ENCODE measurements at places on chromosomes 3 and 15.
A peak's percentile ranks its signal among the peaks of the same experiment; 100 is the strongest.

- DNase-seq: no peak
Observed at GRCh38 chr3:186663361-186664118, 2.3 kb upstream of the HRG start.

GRCh38 chr3:81550415-81550814 lies 211.0 kb downstream of the GBE1 start:
- no peak for DNase-seq

GRCh38 chr15:68815598-68815997 lies 5.1 kb downstream of the ANP32A start:
- no peak for DNase-seq

- no peak for DNase-seq
Observed at GRCh38 chr15:43408789-43409188, 37.9 kb downstream of the TUBGCP4 start.

DNA sequence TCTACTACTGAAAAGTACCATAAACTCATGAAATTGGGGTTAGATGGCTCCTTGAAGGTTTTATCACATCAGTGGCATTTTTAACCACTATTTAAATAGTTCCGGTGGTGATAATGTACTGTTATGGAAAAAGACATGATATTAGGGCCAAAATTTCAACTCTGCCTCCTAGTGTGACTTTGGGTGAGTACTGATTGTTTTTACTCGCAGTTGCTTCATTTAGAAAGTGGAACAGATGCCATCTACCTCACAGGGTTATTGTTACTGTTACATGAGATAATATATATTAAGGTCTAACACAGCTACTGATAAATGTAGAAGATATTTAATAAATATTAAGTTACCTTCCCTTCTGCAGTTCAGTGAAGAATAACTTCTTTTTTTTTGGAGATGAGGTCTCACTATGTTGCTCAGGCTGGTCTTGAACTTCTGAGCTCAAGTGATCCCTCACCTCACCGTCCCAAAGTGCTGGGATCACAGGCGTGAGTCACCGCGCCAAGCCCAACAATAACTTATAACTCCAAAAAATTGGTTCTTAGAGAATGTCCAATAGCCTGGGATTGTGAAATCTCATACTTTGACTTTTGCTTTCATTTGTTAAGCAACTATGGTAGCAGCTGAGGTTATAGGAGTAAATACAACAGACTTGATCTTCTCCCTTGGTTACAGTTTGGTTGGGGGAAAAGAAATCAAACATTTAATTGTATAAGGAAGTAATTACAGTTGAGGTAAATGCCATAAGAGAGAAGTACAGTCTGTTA lies 48.3 kb downstream of the MEF2A start:
- DNase-seq: no peak

DNA sequence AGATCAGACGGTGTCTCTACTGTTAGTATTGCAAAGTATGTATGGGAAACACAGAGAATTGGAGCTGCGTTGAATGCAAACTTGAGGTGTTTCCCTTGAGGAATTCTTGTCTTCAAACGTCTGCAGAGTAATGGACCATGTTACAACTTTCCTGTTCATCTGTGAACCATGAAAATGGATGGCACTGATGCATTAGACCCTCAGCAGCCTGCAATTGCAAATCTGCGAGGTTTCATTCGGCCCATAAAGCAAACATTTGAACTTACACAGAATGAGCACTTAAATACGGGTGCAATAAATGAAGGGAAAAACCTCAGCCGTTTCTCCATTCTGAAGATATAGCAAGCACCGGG lies 49.7 kb downstream of the LRRN1 start:
- DNase-seq: no peak

DNA sequence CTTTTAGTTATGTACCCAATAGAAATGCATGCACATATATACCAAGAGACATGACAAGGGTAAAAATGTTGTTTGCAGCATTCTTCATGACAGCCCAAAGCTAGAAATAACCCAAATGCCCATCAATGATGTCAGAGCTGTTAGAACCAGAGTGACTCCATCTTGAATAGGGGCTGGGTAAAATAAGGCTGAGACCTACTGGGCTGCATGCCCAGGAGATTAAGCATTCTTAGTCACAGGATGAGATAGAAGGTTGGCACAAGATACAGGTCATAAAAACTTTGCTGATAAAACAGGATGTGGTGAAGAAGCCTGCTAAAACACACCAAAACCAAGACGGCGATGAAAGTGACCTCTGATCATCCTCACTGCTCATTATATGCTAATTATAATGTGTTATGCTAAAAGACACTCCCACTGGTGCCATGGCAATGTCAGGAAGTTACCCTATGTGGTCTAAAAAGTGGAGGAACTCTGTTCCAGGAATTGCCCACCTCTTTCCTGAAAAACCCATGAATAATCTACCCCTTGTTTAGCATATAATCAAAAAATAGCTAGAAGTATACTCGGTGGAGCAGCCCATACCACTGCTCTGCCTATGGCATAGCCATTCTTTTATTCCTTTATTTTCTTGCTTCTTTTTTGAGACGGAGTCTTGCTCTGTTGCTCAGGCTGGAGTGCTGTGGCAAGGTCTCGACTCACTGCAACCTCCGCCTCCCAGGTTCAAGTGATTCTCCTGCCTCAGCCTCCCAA lies 32.9 kb downstream of the ZBTB11 start:
- no peak for DNase-seq

GRCh38 chr15:67101911-67102598 lies 36.7 kb downstream of the SMAD3 start:
- peak; percentile 22 for DNase-seq

DNA sequence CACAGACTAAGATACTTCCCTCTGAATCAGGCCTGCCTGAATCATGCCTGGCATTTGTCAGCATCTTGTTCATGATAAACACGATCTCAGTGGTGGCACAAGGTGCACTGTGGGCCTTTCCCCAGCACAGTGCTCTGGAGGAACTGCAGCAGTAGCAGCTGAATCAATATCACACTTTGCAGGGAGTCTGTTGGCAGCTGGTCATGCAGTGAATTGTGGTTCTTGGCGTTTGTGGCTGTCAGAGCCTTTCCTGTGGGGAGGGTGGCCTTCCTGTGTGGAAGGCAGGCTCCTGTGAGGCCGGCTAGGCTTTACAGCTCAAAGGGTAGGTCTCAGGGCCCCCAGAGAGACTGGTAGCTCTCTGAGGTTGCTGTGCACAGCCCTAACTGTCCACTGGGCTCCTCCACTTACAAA lies 54.4 kb upstream of the TLE3 start:
- DNase-seq: no peak

- no peak for DNase-seq
Observed at GRCh38 chr3:151962912-151963311, 89.5 kb downstream of the SUCNR1 start.

DNA sequence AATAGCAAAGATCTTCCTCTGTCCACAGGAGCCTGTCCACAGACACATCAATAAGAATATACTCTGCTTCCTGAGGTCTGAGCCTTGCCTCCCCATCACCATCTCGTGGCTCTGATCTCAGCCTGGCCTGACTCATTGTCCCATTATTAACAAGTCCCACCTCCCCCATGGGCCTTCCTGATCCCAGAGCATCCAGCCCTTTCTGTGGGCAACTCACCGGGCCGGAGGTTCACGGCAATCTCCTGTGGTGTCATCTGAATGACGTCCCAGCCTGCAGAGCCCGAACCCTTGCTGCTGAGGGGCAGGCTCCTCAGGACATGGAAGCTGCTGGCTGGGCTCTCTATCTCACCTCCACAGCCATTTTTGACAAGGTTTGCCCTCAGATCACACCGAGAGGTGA lies 28.1 kb downstream of the ITGB5 start:
- DNase-seq: no peak

GRCh38 chr15:99324082-99324620 lies 72.9 kb downstream of the LRRC28 start:
- no peak for DNase-seq

DNA sequence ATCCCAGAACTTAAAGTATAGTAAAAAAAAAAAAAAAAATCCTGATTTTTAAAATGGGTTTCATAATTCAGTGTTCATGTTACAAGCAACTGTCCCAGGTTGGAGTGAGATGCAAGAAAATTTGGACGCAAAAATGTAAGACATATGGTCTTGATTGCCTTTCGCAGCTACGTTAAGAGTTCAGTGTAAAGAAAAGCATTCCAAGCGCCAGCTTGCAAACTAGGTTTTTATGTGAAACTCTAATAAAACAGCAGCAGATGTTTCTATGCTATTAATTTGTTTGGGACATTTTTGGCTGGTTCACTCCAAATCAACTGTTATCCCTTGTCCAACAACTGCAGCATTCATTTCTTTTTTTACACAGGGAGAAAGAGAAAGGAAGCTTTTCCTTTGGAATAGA lies 957.8 kb downstream of the ROBO1 start:
- no peak for DNase-seq

- no peak for DNase-seq
Observed at GRCh38 chr15:67199881-67200763, 54.3 kb downstream of the AAGAB start.

GRCh38 chr3:135249186-135249585 lies 454.1 kb downstream of the EPHB1 start:
- DNase-seq: no peak

- no peak for DNase-seq
Observed at GRCh38 chr3:85950435-85950834, 991.6 kb downstream of the CADM2 start.

- DNase-seq: no peak
Observed at GRCh38 chr15:69992348-69992747, 105.4 kb downstream of the TLE3 start.

GRCh38 chr3:16423298-16423697 lies 90.2 kb downstream of the RFTN1 start:
- no peak for DNase-seq

GRCh38 chr3:54712539-54712938 lies 215.3 kb downstream of the LRTM1 start:
- no peak for DNase-seq

GRCh38 chr3:189272500-189273119 lies 100.8 kb downstream of the TPRG1 start:
- DNase-seq: no peak

DNA sequence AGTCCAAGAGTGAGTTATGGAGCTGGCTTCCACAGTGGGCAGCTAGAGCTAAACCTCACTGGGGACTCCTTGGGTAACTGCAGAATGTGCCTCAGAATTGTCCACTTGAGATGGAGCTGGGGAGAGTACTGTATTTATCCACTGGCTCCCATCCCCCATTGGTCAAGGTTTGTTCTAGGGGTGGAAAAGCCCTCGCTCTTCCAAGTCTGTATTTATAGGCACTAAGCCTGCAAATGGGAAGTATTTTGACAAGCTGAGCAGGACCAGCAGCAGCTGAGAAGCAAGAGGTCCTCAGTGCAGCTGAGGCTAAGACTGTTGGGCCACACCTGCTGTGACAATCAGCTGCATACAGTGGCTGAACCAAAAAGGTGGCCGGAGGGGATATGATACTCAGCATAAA lies 5.8 kb downstream of the USP13 start:
- no peak for DNase-seq

Measured in activated naive CD4-positive, alpha-beta T cell (primary cell).